Brain microvascular endothelial cell (primary cell): ENCODE measurements at places on chromosomes 1 and 21.

- DNase-seq, result no peak
These were observed 72.8 kb downstream of the MRPL37 start for GRCh38 chr1:54272772-54273091.

GRCh38 chr1:99645203-99645602 lies 710 bp upstream of the PALMD start:
- DNase-seq, result no peak

DNA sequence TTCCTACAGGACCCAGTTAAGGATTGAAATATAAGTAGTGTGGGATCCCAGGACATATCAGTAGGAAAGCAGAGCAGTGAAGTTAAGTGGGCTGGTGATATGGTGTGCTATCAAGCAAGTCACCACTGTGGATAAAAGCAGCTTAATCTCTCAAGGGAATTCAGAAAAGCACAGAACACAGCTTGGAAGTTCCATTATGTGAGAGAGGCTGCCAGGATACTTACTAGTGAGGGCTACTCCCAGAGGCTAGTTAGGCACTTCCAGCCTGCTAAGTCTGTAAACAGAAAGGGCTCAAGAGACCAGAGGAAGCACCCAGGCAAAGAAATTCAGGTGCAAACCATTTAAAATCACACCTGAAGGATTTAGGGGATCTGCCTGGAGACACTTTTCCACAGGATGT lies 18.8 kb upstream of the GRIK1 start:
- no peak for DNase-seq

DNA sequence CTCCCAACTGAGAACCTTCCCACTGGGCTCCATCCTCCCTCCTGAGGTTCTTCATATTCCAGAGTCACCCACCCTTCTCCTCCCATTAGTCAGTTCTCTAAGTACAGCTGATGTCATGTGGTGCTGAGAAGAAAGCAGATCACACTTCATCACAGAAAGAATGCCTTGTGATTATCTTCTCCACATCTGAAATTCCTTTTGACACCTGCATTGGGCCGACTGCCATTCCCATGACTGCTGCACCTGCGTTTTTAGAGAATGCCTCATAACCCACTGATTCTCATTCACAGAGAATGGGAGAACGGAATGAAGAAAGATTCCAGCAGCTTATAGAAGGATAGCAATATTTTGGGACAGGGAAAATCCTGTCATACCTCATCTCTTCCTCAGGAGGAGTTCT lies 14.3 kb downstream of the LEPR start:
- DNase-seq, result no peak

DNA sequence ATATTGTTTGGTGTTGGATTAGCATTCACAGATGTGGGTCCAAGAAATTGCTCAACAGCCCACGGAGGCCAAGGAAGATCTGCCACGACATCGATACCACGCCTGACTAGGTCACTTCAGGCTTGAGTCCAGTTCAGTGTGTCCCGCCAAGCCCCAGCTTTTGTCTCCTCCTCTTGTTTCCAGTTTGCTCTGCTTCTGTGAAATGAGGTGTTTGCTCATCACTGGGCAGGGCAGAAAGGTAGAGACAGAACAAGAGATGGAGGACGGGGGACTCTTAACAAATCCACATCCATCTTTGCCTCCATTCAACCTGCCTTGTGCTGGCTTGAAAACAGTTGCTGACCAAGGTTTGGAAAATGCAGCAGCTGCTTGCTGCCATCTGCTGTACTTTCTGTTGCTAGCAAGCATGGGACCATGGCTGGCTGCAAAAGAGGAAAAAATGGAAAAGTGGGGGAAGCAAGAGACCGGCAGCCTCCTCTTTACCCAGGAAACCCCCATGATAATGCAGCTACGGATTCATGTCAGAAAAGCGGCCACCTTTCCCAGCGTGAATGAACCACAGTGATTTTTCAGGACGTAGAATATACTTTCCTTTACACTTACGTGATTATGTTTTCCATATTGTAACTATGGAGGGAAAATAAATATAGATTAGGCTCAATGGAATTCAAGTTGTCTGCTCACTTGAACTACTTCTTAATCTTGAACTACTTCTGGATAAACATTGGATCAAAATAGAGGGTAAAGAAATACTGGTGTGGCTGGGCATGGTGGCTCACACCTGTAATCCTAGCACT lies 80.2 kb upstream of the GREM2 start:
- DNase-seq, result peak; percentile 24

GRCh38 chr1:173062150-173062938 lies 11.6 kb upstream of the TNFSF18 start:
- peak; percentile 70 for DNase-seq

- no peak for DNase-seq
These were observed at the start of gene GABRD for GRCh38 chr1:2019172-2019543. TSS of gene GABRD (plus strand) at chr1:2019345. CDS start at chr1:2019424, 79 bp downstream.

- peak; percentile 77 for DNase-seq
These were observed 2.8 kb downstream of the S100A10 start for GRCh38 chr1:151990856-151991198.

- DNase-seq, result no peak
These were observed 491.6 kb upstream of the C1orf87 start for GRCh38 chr1:60564916-60565750.

- no peak for DNase-seq
These were observed 520.5 kb downstream of the USP25 start for GRCh38 chr21:16250273-16250672.

- DNase-seq, result no peak
These were observed 68.9 kb downstream of the SLC9A1 start for GRCh38 chr1:27086026-27086425.

- no peak for DNase-seq
These were observed 13.5 kb downstream of the FUCA1 start for GRCh38 chr1:23854568-23854967.

GRCh38 chr1:44284184-44284583 lies 70.9 kb downstream of the ERI3 start:
- no peak for DNase-seq

DNA sequence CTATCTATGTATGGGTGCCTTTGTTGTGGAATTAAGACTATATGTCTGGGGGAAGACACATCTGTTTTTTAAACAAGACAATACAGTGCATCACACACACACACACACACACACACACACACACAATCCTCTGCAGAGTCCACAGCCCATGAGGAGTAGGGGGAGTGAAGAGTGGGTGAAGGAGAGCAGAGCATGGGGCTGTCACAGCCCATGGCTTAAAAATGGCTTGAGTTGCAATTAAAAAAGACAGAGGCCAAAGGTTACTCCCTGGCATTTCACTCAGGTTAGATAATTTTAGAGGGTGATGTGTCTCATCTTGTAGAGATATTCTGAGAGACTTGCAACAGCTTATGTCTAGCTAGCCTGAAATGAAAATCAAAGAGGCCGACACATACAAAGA lies 176.5 kb upstream of the PLXNA2 start:
- no peak for DNase-seq

GRCh38 chr1:10117865-10118264 lies 85.1 kb downstream of the UBE4B start:
- DNase-seq, result peak; percentile 7

GRCh38 chr1:229987953-229988352 lies 79.1 kb upstream of the GALNT2 start:
- DNase-seq, result no peak

DNA sequence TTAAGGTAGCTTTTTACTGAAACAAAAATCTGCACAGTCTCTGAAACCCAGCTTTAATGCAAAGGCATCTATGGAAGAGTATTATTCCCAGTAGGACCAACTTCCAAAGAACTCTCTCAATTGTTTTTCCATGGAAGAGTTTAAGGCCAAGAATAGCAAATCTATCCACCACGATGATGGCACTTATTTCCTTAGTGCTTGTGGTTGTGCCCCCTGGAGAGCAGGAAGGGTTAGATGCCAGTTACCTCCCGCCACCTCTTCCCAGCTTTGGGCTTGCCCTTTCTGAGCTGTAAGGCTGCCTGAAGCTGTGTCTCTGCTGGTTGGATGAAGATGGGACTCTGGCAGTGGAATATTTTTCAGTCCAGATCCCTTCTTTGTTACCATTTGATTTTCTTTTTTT lies 4.8 kb upstream of the ATP1A1 start:
- no peak for DNase-seq

DNA sequence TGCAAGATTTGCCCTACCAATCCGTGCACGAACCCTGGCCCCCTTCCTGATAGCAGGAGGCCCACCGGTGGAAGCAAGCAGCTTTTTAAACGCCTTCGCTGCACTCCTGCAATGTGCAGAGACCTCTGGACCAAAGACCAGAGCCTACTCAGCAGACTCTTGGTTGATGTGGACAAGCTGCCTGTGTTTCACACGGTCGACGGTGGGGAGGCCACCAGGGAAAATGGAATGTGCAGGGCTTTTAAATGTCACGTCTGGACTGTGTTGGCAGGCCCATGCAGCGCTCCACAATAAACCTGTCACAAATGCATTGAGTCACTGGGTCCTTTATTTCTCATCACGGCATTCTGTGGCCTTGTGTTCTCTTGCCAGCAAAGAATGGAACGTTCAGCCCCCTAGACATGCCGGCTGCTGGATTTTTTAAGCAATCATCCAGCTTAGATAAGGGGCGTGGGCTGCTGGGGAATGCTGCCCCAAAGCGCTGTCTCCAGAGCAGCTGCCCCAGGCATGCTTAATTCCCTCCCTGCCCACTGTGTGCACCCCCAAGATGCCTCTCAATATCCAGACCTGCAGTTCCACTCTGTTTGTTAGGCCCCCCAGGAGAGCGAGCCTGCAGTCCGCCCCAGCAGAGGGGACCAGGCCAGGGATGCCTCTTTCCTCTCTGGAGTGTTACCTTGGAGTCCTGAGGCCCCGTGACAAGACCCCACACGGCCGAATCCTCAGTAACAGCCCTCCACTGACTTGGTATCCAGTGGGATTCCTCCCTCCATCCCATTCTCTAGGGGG lies 71.3 kb downstream of the ATP5PO start:
- no peak for DNase-seq

GRCh38 chr1:17661546-17662157 lies 93.5 kb upstream of the ACTL8 start:
- peak; percentile 64 for DNase-seq

GRCh38 chr1:66247415-66248208 lies 286.3 kb upstream of the SGIP1 start:
- DNase-seq, result no peak

- DNase-seq, result no peak
These were observed 537.1 kb downstream of the AJAP1 start for GRCh38 chr1:5191470-5191869.

GRCh38 chr1:85124091-85124490 lies 75.8 kb upstream of the MCOLN3 start:
- no peak for DNase-seq

GRCh38 chr1:232090816-232091215 lies 464.2 kb downstream of the DISC1 start:
- DNase-seq, result no peak

DNA sequence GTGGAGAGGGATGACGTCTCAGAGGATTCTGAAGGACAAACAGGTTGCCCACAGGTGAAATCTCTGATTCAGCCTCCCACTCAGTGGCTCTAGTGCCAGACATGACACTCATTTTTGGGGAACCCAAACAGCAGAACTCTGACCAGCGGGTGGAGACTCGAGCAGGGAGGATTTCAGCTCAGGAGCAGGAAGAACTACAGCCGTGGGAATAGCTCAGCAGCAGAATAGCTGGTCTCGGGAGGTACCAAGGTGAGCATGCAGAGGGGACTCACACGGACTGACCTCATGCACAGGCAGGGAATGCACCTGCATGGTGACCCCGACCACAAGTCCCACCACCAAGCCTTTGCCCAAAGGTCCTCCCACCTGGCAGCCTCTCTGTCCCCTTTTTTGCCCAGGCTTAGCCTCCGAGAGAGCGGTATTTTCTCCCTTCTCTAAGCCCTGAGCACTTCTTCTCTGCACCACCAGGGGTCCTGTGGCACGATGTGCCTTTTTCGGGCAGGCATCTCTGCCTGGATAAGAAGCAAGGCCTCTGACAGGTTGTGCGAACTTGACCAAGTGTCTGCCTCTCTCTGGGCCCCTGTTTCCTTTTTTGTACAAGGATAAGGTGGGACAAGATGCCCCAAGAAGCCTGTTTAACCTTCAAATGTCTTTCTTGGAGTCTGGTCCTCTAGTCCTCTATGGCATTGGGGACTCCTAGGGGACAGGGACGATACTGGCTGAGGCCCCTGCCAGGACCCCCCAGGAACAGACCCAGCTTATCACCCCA lies 8.8 kb upstream of the FGR start:
- DNase-seq, result peak; percentile 30

- no peak for DNase-seq
These were observed 4.7 kb downstream of the ZBTB7B start for GRCh38 chr1:155007251-155007828.

DNA sequence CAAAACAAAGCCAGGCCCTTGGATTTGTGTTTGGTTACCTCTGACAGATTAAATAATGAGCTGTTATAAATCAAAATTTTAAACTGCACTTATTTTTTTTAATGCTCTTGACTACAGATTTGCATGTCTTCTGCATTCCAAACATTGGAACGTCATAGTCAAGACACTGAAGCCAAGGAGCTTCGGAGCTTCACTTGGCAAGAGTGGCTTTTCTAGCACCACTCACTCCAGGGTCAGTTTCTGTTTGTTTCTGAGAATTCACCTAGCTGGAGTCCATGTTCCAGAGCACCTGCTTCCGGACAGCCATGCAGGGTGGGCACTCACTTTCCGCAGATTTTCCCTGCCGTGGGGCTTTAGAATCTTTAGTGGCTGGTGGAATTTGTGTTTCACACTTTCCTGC lies 202.9 kb downstream of the ZP4 start:
- DNase-seq, result no peak

DNA sequence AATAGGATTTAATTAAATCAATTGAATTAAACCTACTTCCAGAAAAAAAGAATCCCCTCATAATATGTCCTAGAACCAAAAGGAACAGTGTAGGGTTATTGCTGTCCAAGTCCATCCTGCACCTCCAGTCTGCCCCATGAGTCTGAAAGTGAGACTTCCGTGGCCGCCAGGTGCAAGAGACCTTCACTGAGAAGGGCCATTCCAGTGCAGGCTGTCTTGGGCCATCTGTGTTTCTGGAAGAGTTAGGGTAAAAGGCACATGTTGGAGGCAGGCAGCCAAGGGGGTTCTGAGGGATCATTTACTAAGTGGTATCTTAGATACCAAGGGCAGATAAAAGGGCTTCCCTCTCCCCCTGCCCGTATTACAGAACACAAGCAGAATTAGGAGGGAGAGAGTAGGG lies 31.0 kb downstream of the UBE2T start:
- no peak for DNase-seq

- DNase-seq, result no peak
These were observed 72.8 kb downstream of the WDR64 start for GRCh38 chr1:241724741-241725356.

- DNase-seq, result peak; percentile 50
These were observed 143.2 kb downstream of the PTPRU start for GRCh38 chr1:29379443-29380073.

DNA sequence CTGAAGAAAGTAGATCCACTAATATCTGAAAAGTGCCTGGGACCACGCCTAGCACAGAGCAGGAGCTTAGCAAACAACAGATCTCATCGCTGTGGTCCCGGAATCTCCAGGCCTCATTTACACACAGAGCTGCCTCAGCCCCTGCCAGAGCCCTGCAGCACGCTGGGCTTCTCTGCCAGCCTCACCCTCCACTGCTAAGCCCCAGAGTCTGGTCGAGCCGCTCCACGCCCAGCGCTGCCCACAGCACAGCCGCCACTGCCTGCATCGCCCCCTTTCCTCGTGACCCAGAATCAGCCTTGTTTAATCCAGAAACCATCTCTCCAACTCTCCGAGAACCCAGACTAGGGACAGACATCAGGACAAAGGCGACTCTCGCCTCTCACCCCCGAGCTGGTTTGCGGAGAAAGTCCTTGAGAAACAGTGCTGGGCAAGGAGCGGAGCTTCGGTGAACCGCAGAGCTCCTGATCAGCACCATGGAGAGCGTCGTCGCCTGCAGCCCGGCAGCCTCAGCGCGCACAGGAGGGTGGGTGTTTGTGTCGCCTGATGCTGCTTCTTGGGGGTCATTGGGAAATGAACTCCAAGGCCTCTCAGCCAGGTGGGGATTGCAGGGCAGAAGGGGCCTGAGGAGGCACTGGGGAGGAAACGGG lies 145.1 kb downstream of the NPHP4 start:
- DNase-seq, result peak; percentile 7
